ENCODE measurements at places on chromosomes 5 and 9. TPM values are rescaled to one million over a fixed set of nuclear protein-coding genes. Genes with fewer than 3 reads are reported as not detected.

RAD23B gene
- total RNA-seq = 81.3 TPM

IRX1 gene
- not detected for total RNA-seq

STKLD1 gene
- 0.57 TPM for total RNA-seq

GRCh38 chr5:14753947-14754346 lies 89.4 kb downstream of the OTULIN start:
- H3K27ac ChIP-seq = no peak overlapping the region
- H3K4me3 ChIP-seq = no peak overlapping the region
- no peaks in the 10 kb centered on the region for H3K27me3 ChIP-seq
- H3K36me3 ChIP-seq = no peaks in the 10 kb centered on the region

- no peak overlapping the region for H3K4me3 ChIP-seq
- DNase-seq = peak; percentile 75
- no peaks in the 10 kb centered on the region for H3K27me3 ChIP-seq
- H3K36me3 ChIP-seq = no peaks in the 10 kb centered on the region
Measured at GRCh38 chr9:137482094-137482781, 23.1 kb upstream of the NSMF start.

DNA sequence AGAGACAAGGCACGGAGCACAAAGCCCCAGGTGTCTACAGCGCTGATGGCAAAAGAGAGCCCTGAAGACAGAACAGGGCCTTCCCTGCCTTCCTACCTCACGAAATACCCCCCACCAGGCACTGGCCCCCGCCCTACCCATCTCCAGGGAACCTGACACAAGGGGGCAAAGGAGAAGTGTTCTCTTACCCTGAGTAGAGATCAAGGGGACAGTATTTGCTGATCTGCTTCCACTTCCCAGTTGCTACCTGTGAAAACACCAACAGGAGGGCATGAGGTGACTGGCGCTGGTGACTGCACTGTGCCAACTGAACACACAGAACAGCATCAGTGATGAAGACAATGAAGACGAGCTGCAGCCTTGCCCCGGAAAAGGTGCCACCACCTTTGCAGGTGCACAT lies 27.4 kb downstream of the IPPK start:
- no peaks in the 10 kb centered on the region for H3K4me1 ChIP-seq
- H3K36me3 ChIP-seq = no peaks in the 10 kb centered on the region
- H3K27ac ChIP-seq = no peak overlapping the region
- H3K27me3 ChIP-seq = no peaks in the 10 kb centered on the region

GRCh38 chr5:31237174-31237573 lies 43.7 kb downstream of the CDH6 start:
- no peak overlapping the region for H3K4me3 ChIP-seq
- no peaks in the 10 kb centered on the region for H3K36me3 ChIP-seq
- H3K27me3 ChIP-seq = no peaks in the 10 kb centered on the region
- H3K27ac ChIP-seq = no peak overlapping the region

- no peaks in the 10 kb centered on the region for H3K27me3 ChIP-seq
- H3K27ac ChIP-seq = no peak overlapping the region
- H3K4me3 ChIP-seq = no peak overlapping the region
- H3K4me1 ChIP-seq = no peaks in the 10 kb centered on the region
Measured at GRCh38 chr5:7894439-7894838, 25.5 kb downstream of the MTRR start.

DNA sequence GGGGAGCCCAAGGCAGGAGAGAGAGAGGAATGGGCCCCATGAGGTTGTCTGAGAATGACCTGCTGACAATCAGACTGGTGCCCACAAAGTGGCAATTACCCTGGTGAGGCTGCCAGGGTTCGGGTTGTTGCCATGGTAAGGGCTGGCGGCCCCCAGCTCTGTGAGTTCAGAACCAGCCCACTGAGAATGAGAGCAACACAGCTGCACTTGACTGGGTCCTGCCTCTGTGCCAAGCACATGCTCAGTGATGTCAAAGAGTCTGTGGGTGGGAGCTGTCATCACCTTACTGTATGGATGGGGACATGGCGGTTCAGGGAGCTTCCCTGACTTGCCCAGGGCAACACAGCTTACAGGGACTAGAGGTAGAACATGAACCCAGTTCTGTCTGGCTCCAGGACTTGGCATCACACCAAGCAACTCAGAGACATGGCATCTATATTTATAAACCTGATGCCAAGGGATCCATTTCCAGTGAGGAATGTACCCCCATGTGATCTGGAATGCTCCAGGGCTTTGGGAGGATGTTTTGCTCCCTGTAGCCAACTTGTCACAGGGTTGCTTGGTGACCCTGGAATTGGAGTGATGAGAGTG lies 38.2 kb upstream of the TEX48 start:
- H3K4me1 ChIP-seq = no peaks in the 10 kb centered on the region
- no peaks in the 10 kb centered on the region for H3K27me3 ChIP-seq
- DNase-seq = no peak
- no peak overlapping the region for H3K4me3 ChIP-seq
- no peaks in the 10 kb centered on the region for H3K36me3 ChIP-seq
- no peak overlapping the region for H3K27ac ChIP-seq
